Heart left ventricle (tissue), 16 donors: ENCODE measurements at places on chromosomes 3 and 15. TPM values are rescaled to one million over a fixed set of nuclear protein-coding genes. Genes with fewer than 3 reads are reported as not detected.

DYNLT2B gene
- polyA plus RNA-seq = 8.8 TPM

TLE3 gene
- polyA plus RNA-seq = 4.8 TPM

PLA2G4F gene
- polyA plus RNA-seq = 3.2 TPM

ZMYND10 gene
- 0.29 TPM for polyA plus RNA-seq

SLCO3A1 gene
- polyA plus RNA-seq = 38.9 TPM

GOLGA6L4 gene
- 2.2 TPM for polyA plus RNA-seq

POC1A gene
- polyA plus RNA-seq = 0.50 TPM

SLC28A2 gene
- polyA plus RNA-seq = not detected

FHIT gene
- 4.2 TPM for polyA plus RNA-seq

GOLGA6C gene
- polyA plus RNA-seq = not detected

SCG5 gene
- 0.54 TPM for polyA plus RNA-seq

AADACL2 gene
- not detected for polyA plus RNA-seq

CLDN1 gene
- 0.15 TPM for polyA plus RNA-seq

PIGX gene
- 8.3 TPM for polyA plus RNA-seq

RAD18 gene
- 0.76 TPM for polyA plus RNA-seq

TM4SF18 gene
- polyA plus RNA-seq = 7.0 TPM

IL12A gene
- polyA plus RNA-seq = 1.1 TPM

ATG7 gene
- polyA plus RNA-seq = 4.4 TPM

CLDN18 gene
- 0.01 TPM for polyA plus RNA-seq

MEGF11 gene
- polyA plus RNA-seq = not detected

AP4E1 gene
- 2.2 TPM for polyA plus RNA-seq

BCL2A1 gene
- polyA plus RNA-seq = 1.2 TPM

SLC25A20 gene
- 50.5 TPM for polyA plus RNA-seq

PSTPIP1 gene
- polyA plus RNA-seq = 3.2 TPM

SSR3 gene
- polyA plus RNA-seq = 900 TPM

NMB gene
- 3.9 TPM for polyA plus RNA-seq

MORC1 gene
- not detected for polyA plus RNA-seq

SAMMSON gene
- not detected for polyA plus RNA-seq

VEPH1 gene
- polyA plus RNA-seq = 0.46 TPM

OXSM gene
- polyA plus RNA-seq = 15.0 TPM

ATP13A4 gene
- polyA plus RNA-seq = not detected

TRIM71 gene
- polyA plus RNA-seq = not detected

ZBTB20 gene
- polyA plus RNA-seq = 6.2 TPM

CAV3 gene
- polyA plus RNA-seq = 27.6 TPM
